ENCODE measurements at places on chromosomes 16 and 17. TPM values are rescaled to one million over a fixed set of nuclear protein-coding genes. Genes with fewer than 3 reads are reported as not detected.

The RND2 gene
- not detected for total RNA-seq

The TMEM220 gene
- total RNA-seq: 13.8 TPM

GRCh38 chr16:85180827-85181738 lies 68.8 kb upstream of the CIBAR2 start:
- no peak overlapping the region for H3K27ac ChIP-seq
- no peak overlapping the region for H3K4me3 ChIP-seq
- H3K4me1 ChIP-seq: peaks cover 2% of the 10 kb centered on the region
- no peak for DNase-seq
- peaks cover 28% of the 10 kb centered on the region for H3K27me3 ChIP-seq

DNA sequence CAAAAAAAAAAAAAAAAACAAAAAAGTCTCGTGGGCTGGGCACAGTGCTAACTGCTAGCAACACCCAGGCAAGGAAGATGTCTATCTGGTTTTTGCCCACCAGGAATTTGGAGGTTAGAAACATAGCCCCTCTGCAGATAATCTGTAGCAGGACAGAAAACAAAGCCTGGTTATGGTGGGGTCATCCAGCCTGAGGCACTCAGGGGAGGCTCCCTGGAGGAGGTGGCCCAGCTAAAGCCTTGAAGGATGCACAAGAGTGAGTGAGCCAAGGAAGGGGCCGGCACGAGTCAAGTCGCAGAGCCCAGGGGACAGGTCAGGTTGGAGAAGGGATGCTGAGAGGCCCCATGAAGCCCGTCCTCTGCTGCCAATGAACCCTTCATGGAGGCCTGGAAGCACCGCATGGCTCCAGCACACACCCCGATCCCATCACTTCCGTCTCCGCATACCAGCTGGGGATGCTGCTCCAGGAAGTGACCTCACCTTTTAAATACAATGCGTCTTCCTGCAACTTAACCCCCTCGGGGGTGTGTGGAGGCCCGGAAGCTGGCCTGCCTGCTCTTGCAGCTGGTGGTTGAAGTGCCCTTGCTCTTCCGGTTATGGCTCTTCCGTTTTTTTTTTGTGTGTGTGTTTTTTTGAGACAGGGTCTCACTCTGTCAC lies 86.5 kb downstream of the ENGASE start:
- peaks cover 11% of the 10 kb centered on the region for H3K4me1 ChIP-seq
- peak overlapping the region; percentile 48 for H3K4me3 ChIP-seq

DNA sequence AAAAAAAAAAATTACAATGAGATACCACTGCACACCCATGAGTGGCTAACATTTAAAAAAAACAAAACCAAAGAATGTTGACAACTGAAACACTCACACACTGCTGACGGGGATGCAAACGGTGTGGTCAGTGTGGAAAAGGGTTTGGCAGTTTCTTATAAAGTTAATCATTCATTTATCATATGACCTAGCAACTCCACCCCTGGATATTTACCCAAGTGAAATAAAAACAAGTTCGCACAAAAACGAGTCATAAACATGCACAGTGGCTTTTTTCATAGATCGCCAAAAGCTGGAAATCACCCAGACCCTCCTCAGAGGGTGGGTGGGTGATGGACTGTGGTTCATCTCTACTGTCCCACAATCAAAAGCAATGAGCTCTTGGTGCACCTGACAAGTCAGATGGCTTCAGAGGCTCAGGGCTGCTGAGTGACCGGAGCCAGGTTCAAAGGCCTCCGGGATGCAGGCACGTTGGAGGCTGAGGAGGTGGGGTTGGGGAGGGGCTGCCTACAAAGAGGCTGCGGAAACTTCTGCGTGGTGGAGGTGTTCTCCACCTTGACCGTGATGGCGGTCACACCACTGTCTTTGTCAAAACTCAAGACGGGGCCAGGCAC lies 14.2 kb downstream of the RAB40B start:
- DNase-seq: no peak
- no peaks in the 10 kb centered on the region for H3K4me1 ChIP-seq
- no peak overlapping the region for H3K4me3 ChIP-seq
- no peak overlapping the region for H3K27ac ChIP-seq
- H3K36me3 ChIP-seq: peaks cover 5% of the 10 kb centered on the region

Measured in naive thymus-derived CD8-positive, alpha-beta T cell (primary cell).